Activated T-cell treated with anti-CD3 and anti-CD28 coated beads, Interleukin-2, amount 50 U/mL, for 1 hour (primary cell): ENCODE measurements at places on chromosomes 7 and 10.

- no peak for DNase-seq
Observed at GRCh38 chr10:68172324-68172723, 59.6 kb downstream of the ATOH7 start.

DNA sequence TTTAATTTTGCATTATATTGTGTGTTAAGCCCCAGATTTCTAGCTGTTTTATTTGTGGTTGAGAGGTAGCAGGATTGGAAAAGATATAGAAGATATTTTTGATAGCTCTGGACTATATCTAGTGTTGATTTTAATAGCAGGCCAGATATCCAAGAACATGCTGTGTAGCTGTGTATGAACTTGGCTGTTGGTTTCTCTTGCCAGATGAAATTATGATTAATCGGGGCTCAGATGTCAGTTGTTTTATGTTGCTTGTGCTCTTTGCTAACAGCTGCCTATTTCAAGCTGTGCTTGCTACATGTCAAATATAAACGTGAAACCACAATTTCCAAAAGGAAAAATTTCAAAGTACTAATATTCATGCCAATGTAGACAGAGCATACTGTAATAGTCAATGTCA is 141.1 kb downstream of the GRM3 start:
- no peak for DNase-seq

DNA sequence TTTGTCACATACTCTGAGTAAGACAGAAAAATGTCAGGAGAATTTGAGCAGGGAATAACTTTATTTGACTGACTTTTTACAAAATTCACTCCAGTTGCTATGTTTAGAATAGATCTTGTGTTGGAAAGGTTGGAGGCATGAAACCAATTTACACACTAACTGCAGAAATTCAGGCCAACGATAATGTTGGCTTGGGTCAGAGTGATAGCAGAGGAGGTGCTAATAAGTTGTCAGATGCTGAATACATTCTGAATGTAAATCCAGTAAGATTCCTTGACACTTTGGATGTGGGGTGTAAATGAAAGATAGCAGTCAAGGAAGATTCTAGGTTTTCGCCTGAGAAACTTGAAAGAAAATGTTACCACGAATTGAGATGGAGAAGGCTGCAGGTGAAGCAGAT is 502.5 kb upstream of the GHITM start:
- DNase-seq, result no peak

GRCh38 chr10:95282107-95282506 is 8.7 kb downstream of the PDLIM1 start:
- DNase-seq, result no peak

DNA sequence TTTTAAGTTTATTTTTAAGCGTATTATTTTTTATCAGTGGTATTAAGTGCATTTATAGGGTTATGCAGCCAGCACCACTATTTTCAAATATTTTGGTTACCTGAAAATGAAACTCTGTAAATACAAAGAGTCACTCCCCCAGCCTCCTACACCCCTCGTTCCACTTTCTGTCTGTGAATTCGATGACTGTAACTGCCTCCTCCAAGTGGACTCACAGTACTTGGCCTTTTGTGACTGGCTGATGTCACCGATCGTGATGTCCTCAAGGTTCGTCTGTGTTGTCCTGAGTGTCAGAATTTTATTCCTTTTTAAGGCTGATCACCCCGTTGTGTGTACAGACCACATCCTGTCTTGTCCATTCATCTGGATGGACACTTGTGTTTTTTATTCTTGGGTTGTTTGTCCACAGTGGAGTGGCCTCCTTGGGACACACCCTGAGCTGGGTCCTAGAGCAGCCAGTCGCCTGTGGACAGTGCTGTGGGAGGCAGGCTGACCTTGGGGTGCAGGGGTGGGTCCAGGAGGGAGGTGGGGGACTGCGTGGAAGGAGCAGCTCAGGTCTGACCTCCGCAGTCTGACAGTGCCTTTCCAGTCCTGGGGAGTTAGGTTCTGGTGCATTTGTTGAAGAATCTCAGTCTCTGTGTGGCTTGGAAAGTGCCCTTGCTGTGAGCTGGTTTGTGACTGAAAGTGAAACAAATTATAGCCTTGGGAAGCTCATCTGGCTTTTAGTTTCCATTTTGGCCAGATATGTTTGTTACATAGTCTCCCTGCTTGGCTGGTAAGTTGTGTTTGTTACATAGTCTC is 6.9 kb downstream of the MTG1 start:
- no peak for DNase-seq

- DNase-seq, result no peak
Observed at GRCh38 chr10:30403494-30403893, 30.5 kb upstream of the MAP3K8 start.

GRCh38 chr7:13990319-13990983 is 985 bp upstream of the ETV1 start:
- DNase-seq, result no peak

DNA sequence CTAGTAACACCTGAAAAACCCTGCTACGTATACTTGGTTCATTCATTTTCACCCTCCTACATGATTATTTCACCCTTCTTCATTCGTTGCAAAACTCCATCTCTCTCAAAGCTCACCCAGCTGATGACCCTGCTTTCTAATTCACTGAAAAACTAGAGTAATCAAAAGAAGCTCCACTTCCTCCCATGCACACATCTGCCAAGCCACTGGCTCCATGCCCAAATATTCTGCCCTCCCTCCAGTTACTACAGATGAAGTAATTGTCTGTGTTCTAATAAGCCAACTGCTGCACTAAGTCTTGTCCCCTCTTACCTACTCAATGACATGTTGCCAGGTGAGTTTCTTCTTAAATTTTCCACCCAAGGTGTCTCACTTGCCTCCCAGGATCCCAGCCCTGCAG is 96.9 kb upstream of the CCDC71L start:
- DNase-seq, result no peak

DNA sequence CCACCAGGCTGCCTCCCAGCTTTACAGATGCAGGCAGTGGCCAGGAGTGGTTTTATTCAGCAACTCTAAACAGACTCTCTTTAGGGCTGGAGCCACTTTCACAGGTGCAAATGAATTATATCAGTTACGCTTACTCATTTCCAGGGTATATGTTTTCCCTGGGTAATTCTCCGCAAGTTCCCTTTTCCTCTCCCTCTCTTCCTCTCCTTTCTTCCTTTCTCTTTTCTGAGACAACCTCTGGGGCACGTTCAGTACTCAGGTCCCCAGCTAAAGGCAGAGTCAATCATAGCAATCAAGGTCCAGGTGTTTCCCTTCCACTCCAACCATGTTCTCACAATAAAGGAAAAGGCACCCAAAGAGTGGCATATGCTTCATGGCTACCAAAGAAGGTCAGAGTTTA is 41.3 kb downstream of the PDLIM1 start:
- DNase-seq, result no peak

GRCh38 chr10:113576852-113577251 is 24.0 kb downstream of the HABP2 start:
- no peak for DNase-seq

DNA sequence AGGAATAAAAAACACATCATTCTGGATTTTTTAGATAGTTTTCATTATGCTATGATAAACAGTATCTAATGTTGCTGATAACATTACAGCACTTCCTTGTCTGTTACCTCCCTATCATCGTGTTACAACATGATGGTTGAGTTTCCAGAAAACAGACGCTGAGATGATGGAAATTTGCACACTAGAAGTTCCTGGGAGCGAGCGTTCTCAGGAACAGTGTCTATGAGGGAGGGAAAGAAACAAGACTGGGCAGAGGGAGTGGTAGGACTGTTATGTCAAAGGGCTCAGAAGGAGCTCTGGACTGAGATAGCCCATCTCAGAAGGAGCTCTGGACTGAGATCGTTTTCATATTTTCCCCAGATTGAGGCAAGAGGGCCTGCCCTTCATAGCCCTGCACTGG is 121.6 kb downstream of the REEP3 start:
- DNase-seq, result no peak

- no peak for DNase-seq
Observed at GRCh38 chr10:11835704-11836103, 12.5 kb downstream of the PROSER2 start.

GRCh38 chr7:26897928-26898327 is 33.5 kb upstream of the SKAP2 start:
- DNase-seq, result no peak

DNA sequence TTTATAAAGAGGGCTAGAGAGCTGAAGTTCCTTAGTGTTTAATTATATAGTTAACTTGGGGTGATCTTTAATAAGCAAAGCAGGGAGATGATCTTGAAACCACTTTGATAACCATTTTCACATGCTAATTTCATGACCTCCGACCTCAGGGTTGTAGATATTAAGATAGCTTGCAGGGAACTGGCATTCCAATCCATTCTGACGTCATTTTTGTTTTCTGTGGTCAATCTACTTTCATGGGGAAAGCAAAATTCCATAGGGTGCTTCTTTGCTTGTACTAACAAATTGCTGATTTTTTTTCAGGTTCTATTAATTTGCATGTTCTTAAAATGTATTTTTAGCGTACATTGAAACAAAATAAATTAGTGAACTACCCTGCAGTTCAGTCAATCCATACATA is 139.3 kb downstream of the CDCA7L start:
- no peak for DNase-seq

DNA sequence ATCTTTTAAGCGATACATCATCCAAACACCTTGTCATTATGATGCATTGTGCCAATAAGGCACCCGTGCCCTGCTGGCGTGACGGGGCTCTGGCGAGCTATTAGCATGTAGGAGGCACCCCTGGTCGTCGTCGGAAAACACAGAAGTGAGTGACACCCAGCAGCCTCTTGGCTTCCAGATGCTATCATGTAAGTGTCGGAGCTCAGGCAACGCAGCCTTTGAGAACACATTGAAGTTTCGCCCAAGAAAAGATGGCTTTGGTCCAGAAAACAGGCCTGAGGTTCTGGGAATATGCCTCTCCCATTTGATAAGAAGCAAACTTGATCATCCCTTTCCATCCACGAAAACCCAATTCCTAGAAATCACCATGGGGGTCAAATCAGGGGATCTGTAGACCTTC is 555.3 kb downstream of the GALNT17 start:
- no peak for DNase-seq

- DNase-seq, result no peak
Observed at GRCh38 chr10:46096446-46096845, 50.4 kb upstream of the MSMB start.

DNA sequence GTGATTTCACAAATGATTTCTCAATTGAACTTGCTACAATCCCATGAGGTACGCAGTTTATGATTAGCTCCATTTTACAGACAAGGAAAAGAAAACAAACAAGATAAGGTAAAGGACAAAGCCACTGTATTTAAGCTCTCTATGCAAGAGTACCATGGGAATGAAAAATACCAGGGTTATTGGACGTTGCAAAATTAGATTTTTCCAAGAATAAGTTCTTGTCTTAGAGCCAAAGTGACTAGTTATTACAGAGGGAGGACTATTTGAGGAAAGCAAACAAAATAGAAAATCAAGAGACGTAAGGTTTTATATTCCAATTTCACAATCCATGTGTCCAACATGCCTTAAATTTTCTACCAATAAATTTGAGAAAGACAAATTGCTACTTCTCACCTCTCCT is 97.9 kb upstream of the PTN start:
- DNase-seq, result no peak

DNA sequence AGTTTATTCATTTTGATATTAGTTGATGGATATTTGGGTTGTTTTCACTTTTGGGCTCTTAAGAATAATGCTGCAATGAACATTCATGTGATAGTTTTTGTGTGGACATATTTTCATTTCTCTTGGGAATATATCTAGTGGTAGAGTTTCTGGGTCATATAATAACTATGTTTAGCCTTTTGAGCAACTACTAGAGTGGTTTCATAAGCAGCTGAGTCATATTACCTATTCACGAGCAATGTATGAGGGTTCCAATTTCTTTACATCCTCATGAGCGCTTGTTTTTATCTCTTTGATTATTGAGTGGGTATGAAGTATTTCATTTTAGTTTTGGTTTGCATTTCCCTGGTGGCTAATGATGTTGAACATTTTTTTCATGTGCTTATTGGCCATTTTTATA is 182.6 kb downstream of the PON1 start:
- DNase-seq, result no peak

DNA sequence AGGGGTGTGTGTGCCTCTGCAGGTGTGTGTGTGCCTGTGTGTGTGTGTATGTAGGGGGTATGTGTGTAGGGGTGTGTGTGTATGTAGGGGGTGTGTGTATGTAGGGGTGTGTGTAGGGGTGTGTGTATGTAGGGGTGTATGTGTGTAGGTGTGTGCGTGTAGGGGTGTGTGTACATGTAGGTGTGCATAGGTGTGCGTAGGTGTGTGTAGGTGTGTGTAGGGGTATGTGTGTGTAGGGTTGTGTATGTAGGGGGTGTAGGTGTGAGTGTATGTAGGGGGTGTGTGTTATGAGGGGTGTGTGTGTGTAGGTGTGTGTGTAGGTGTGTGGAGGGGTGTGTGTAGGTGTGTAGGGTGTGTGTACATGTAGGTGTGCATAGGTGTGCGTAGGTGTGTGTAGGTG is 48.6 kb upstream of the PSMG3 start:
- no peak for DNase-seq

DNA sequence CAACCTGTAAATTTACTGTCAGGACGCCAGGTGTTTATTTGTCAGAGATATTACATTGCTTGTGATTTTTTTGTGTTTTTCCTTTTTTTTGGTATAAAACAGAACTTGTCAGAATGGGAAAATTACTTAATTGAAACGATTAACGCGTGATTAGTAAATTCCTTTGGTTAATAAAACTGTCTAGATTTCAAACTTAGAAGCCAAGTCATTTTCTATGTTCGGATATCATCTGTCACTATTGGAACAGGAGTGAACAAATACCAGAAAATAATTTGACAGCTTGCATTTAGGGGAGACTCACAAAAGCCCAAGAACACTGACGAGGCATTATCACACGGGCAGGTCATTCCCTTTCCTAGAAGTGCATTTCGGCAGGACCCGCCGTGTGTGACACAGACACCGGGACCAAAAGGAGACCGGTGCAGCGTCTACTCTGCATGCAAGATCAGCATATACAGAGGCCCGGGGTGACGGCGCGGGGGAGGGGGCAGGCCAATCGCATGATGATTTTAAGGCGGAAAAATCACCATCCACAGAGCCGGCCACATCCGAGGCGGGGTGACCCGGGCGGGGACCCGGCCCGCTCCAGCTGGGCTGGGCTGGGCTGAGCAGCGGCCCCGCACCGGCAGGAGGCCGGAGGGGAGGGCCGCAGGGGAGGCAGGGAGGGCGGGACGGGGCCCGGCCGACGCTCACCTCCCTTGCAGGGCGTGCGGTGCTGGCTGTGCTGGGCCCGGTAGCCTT is 841 bp downstream of the GLUD1 start:
- peak; percentile 70 for DNase-seq
